ENCODE measurements at places on chromosomes 2 and 18.
A peak's percentile ranks its signal among the peaks of the same experiment; 100 is the strongest.

- DNase-seq, result no peak
These were observed 475.2 kb downstream of the EPHA4 start for GRCh38 chr2:221096706-221097567.

DNA sequence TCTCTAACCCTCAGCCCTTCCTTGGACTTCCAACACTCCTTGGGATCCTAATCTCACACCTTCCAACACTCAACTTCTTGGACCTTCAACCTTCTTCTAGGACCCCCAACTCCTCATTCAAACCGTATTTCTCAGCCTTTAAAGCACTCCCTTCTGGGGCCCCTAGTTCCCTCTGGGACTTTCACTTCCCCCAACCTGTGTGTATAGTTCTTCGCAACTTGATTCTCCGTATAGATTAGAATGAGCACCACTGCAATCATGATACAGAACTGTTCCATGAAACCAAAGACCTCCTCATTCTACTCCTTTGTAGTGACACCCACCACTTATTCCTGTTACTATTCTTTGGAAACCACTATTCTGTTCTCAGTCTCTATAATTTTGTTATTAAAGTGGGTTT is 62.0 kb upstream of the NFU1 start:
- no peak for DNase-seq

GRCh38 chr18:67778016-67778415 is 261.5 kb upstream of the DSEL start:
- DNase-seq, result no peak

- no peak for DNase-seq
These were observed 2.1 kb upstream of the PUM2 start for GRCh38 chr2:20352581-20353216.

DNA sequence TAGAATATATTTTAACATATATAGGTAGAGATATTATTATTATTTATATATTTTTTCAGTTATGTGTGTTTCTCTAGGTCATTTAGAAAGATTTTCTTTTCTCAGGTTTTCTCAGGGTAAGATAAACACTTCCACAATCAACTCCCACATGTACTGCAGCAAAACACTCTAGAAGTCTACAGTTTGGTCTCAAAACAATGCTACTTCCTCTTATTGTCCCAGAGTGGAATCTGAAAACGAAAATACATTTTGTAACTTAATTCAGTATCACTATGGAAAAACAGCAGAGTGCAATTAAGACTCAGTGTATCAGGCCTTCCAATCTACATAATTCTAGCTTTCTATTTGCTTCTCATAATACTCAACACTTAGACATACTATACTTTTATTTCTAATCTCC is 190.1 kb upstream of the SLC35G4 start:
- no peak for DNase-seq

- peak; percentile 70 for DNase-seq
These were observed 216.6 kb downstream of the RTP5 start for GRCh38 chr2:242085941-242086621.

GRCh38 chr2:226661789-226662545 is 137.7 kb downstream of the IRS1 start:
- no peak for DNase-seq

GRCh38 chr2:72973566-72974435 is 56.5 kb downstream of the EMX1 start:
- peak; percentile 42 for DNase-seq

DNA sequence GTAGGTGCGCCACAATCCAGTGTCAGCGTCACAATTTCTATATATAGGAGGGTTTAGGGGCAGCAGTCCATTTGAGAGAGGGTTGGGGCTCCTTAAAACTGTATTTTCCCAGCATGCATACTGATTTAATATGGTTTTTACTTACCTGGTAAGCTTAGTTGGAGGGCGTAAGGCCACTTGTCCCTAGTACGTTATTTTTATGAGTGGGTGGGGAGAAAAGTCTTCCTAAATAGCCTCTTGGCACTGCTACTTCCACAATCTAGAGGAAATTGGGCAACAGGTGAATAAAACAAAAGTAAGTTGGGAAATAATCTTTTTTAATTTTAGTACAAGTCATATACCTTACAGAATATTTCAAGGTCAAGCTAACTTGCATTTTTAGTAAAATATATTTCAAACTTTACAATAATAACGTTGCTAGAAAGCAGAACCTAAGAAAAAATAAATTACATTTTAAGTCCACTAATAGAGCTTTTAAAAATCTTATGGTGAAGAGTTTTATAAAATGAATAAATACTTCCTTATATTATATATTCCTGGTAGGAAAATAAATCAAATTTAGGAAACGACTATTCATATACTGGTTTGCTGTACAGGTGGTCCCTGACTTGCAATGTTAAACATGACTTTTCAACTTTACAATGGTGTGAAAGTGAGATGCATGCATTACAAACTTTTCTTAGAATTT is 20.9 kb downstream of the DHRS9 start:
- DNase-seq, result no peak

GRCh38 chr2:222239945-222240675 is 58.7 kb downstream of the PAX3 start:
- DNase-seq, result no peak

DNA sequence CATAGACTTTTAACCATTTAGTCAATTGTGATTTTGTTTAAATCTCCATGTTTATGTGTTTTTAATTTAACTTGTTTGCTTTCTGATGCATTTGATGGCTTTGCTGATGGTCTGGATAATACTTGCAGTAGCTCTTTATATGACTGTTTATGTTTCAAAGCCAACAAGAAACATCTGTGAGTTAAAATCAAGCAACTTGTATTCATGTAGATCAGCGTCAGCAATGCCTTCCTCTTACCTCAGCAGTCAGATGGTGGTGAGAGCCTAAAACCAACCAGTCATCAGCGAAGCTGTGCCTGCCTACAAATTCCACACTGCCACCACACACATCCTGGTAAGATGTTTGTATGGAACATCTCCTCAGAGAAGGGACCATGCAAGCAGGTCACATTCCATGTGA is 231.9 kb downstream of the PTGR3 start:
- no peak for DNase-seq

GRCh38 chr2:20023688-20024087 is 11.2 kb upstream of the MATN3 start:
- DNase-seq, result no peak

GRCh38 chr2:13542061-13542460 is 825.3 kb downstream of the TRIB2 start:
- no peak for DNase-seq

GRCh38 chr2:144496092-144496976 is 23.6 kb downstream of the ZEB2 start:
- no peak for DNase-seq

GRCh38 chr18:23162473-23162872 is 27.2 kb downstream of the CABLES1 start:
- no peak for DNase-seq

DNA sequence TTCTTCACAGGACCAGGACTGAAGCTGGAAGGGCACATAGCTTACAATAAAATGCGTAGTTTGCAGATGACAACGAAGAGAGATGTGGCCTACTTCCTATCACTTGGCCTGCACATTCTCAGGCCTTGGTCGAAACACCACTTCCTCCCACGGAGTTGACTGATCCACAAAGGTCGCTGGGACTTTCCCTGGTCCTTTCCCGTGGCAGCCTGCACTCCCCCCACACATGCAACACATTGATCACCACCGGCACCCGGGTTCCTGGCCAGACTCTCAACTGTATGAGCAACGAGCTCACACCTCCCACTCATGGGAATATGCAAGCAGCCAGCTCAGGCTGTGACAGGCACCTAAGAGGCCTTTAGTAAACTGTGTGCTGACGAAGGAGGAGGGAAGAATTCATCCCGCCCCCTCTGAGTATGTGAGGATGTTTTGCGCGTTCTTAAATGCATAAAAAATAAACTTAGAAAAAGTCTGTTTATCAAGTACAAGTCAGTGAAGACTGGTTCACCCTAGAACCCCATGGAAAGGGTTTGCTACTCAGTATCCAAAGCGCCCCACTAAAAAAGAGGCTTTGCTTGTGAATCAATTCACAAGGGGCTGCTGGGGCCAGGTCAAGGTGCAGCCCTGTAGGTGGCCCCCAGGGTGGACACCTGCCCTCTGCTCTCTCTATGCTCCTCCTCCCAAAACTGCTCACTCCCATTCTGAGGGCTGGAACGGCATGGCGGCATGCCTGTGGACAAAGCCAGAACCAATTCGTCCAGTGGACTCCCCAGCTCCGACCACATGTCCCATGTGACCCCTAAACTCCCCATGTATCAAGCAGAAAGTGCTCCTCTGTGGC is 154.3 kb downstream of the EIPR1 start:
- peak; percentile 90 for DNase-seq

GRCh38 chr2:117074756-117075155 is 739.7 kb upstream of the DDX18 start:
- DNase-seq, result no peak

GRCh38 chr2:68832233-68832869 is 38.8 kb downstream of the BMP10 start:
- DNase-seq, result peak; percentile 47

DNA sequence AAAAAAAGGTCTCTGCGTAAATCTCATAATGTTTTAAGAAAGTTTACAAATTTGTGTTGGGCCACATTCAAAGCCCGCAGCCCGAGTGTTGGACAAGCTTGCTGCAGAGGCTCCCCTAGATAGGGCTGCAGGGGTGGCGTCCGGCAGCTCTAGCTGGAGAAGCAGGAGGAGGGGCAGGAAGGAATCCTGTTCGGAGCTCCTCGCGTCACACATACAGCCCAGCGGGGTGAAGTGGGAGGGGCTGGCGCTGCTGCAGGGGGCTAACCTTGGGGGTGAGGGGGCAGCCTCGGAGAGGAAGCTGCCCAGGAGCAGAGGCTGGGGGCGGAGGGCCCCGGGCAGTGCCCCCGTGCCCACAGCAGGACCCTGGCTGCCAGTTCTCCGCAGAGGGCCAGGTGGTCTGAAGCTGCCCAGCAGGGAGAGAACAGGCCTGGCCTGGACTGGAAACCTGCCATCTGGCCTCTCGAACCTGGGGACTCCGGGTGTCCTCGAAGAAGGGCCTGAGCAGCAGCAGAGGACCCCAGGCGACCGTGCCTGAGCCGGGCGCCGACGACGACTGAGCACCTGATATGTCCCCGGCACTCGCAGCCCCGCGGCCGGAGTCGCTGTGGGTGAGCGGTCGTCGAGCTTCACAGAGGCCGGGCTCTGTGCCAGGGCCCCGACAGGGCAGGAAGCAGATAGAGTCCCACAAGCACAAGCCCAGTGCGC is 2.6 kb upstream of the GPR35 start:
- DNase-seq, result no peak

DNA sequence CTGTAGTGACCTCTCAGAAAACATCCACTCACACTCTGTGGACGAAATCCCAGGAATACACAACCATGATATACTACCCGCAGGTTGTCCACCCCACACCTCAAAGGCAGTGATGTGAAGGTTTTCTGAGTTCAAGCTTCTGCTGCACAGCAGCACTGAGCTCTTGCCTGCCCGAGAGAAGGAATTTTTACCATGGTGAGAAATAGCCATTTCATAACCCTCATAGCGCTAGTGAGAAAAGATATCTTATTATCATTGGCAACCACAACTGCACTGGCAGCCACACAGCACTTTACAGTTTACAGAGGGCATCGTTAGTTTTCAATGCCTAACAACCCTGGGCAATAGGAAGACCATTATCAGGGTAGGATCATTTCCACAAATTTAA is 36.9 kb downstream of the NAPG start:
- no peak for DNase-seq

DNA sequence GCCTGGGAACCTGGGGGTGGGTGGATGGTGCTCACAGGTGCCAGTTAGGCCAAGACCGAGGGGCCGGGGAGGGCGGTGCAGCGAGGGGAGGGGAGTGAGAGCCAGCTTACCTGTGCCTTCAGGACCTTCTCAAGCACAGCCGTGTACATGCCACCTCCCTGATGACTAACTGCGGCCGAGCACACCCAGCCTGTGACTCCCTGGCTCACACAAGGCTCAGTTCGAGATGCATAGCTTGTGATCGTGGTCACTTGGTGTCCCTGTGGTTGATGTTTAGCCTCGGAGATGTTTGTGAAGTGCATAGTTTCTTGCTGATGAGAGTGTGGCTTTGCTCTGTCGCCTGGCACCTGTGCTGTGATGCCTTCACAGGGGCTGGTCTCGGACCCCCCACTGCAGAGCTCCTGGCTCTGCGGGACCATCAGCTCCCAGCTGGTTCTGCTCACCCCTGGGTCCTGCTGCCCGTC is 84.5 kb upstream of the ODC1 start:
- no peak for DNase-seq

GRCh38 chr18:9038277-9038871 is 64.1 kb upstream of the NDUFV2 start:
- DNase-seq, result no peak

GRCh38 chr18:31099450-31100230 is 2.6 kb downstream of the DSC2 start:
- no peak for DNase-seq

DNA sequence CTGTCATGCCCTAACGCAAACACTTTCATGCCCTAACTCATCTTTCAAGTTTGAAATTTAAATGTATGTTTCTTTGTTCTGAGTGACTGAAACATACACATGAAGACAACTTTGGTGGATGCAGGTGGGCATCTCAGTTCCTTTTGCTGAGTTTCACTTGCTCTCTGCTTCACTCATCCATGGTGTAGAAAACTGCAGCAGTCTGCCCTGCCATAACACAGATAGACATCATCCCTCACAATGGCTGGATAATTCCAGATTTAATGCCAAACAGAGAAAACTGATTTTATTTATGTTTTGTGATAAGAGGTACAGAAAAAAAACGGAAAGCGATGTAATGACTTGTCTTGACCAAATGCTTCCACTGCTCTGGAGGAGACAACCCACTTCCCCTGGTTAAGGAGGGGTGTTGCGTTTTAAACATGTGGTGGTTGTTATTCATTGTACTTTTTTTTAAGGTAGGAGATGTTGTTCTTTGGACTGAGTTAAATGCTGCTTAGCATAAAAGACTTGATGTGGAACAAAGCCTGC is 70.4 kb downstream of the RHBDD1 start:
- DNase-seq, result no peak

DNA sequence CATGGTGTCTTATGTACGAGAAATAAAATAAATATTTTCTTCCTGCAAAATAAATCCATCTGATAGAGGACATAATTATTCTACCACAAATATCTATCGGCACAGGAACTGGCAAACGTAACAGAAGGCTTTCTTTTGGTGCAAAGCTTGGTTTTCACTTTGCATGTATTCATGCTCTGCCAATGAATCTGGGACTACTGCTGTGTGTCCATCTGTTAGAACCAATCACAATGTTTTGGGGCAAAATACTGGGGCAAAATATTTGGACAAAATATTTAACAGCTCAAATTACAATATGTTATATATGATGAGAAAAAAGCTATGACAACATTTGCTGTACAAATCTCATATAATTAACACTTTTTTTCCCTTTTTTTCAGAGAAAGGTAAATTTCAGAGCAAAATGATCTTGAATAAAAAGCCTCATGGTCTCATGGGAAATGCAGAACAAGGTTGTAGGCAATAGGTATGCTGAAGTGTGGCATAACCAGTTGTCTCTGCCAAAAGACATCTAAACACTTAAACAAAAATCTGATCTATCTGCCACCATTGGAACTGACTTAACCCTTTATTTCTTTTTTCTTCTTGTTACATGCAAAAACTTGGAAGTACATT is 923.2 kb downstream of the CPS1 start:
- DNase-seq, result no peak

GRCh38 chr2:12348216-12348615 is 368.5 kb upstream of the TRIB2 start:
- no peak for DNase-seq

Measured in activated CD4-positive, alpha-beta T cell treated with anti-CD3 and anti-CD28 coated beads, Interleukin-2, amount 50 U/mL, for 16 hours (primary cell).